HuH-7 (cell line): ENCODE measurements at places on chromosomes 2 and 18.

GRCh38 chr2:176646033-176646615 is 376.9 kb downstream of the MTX2 start:
- DNase-seq, result no peak

DNA sequence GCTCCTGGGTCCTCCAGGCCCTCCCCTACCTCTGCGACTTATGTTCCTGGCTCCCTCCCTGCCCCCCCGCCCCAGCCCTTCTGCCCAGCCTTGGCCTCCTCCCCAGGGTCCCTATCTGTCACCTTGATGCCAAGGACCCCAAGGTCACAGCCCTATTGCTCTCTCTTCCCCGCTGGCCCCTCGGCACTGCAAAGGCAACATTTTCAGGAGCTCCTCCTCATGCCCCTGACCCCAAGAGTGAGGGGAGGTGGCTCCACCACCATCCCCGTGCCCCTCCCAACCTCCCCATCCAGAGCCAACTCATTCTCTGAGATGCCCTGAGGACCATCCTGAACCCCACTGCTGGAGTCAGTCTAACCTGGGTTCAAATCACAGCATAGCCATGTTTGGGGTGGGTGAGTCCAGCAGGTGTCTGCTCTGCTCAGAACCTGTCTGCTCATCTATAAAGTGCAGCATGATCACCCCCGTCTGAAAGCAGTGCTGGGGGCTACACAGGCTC is 11.7 kb downstream of the LIMS2 start:
- DNase-seq, result no peak

DNA sequence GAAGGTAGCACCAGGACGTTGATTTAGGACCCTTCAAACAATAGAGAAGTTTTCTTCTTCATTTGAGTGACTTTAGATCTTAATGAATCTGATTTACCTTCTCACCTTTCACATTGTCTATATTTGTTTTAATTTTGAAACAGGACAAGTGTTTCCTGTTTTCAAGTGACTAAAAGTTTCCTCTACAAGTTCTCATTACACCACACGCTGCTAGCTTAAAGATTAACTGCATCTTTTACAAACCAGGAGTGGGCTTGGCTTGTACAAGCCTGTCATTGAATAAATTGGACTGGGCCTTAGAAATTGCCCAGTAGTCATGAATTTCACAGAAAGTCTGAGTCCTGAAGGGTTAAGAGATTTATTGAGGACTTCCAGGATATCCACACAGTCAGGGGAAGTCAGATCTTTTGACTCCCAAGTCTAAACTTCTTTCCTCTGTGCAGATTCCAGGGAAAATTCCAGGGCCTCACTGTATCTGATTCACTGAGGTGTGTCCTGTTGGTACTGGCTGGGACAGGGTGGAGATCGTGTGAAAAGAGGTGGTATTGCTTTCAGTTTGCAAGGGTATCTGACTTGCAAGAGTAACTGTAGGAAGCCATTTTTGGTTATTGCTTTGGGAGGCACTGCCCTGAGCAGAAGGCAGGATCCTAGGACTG is 3.4 kb downstream of the SGPP2 start:
- DNase-seq, result no peak

DNA sequence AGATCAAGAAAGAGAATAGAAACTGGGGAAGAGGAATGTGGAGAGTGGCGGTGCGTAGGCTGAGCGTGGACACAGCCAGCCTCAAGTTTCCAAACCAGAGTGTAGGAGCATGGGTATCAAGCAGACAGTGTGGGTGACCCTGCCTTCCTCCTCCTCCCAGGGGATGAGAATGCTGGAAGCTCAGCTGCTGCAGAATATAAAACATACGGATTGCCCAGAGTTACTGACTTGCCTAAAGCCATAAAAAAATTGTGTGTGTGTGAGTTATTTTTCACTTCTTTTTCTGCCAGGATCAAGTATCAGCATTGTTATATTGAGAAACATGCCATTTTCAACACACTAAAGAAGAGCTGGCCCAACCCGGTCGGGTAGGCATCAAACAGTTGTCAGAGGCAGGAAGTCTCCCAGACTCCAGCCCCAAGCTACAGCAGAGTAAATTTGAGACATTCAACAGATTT is 333.3 kb upstream of the ACVR2A start:
- no peak for DNase-seq

- no peak for DNase-seq
Observed at GRCh38 chr18:22484471-22484870, 66.8 kb upstream of the CTAGE1 start.

- DNase-seq, result no peak
Observed at GRCh38 chr18:49459404-49460171, 857 bp downstream of the DYM start.

GRCh38 chr2:37920570-37920969 is 4.5 kb upstream of the RMDN2 start:
- no peak for DNase-seq

GRCh38 chr2:71006323-71006722 is 11.7 kb upstream of the TEX261 start:
- no peak for DNase-seq

- DNase-seq, result no peak
Observed at GRCh38 chr2:25955869-25956535, 26.3 kb downstream of the KIF3C start.

GRCh38 chr18:43662657-43663056 is 385.4 kb upstream of the SYT4 start:
- no peak for DNase-seq

DNA sequence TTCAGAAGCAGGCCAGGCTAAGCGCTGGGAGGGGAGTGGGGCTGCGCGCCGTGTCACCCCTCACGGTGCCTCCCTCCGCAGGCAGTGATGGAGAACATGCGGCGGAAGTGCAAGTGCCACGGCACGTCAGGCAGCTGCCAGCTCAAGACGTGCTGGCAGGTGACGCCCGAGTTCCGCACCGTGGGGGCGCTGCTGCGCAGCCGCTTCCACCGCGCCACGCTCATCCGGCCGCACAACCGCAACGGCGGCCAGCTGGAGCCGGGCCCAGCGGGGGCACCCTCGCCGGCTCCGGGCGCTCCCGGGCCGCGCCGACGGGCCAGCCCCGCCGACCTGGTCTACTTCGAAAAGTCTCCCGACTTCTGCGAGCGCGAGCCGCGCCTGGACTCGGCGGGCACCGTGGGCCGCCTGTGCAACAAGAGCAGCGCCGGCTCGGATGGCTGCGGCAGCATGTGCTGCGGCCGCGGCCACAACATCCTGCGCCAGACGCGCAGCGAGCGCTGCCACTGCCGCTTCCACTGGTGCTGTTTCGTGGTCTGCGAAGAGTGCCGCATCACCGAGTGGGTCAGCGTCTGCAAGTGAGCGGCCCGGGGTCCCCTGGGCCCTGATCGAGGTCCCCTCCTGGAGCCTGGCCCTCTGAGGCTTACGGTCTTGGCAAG is 12.2 kb downstream of the WNT10A start:
- DNase-seq, result peak; percentile 93

DNA sequence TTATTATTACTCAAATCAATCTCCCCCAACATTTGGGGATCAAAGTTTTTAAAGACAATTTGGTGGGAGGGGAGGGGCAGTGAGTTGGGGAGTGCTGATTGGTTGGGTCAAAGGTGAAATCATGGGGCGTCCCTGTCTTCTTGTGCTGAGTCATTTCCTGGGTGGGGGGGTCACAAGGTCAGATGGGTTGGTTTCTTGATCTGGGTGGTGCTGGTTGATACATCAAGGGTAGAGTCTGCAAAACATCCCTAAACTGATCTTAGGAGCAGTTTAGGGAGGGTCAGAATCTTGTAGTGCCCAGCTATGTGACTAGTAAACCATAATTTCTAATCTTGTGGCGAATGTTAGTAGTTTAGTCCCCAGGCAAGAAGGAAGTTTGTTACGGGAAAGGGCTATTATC is 67.4 kb downstream of the MOGAT1 start:
- DNase-seq, result no peak

- DNase-seq, result no peak
Observed at GRCh38 chr18:35564795-35565453, 16.6 kb upstream of the GALNT1 start.

- DNase-seq, result no peak
Observed at GRCh38 chr2:7738596-7738995, 821.4 kb downstream of the RNF144A start.

- no peak for DNase-seq
Observed at GRCh38 chr2:71151620-71152019, 21.2 kb downstream of the MPHOSPH10 start.

DNA sequence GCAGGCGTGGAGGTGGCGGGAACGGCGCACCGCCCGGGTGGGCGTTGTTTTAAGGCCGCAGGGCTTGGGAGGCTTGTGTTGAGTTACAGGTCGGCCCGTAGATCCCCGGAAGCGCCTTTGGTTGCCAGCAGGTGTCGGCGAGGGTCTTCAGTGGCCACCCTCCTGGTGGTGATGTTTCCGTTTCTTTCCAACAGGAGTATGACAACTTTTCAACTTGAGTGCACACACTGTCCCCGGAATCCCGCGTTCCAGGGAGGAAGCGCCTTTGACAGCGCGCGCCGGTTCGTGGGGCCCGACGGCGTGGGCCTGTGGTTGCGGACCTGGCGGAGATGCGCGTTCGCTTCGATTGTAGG is 1.0 kb upstream of the HDAC4 start:
- no peak for DNase-seq

GRCh38 chr2:226649871-226650660 is 149.6 kb downstream of the IRS1 start:
- peak; percentile 31 for DNase-seq

GRCh38 chr2:241617431-241618154 is 19.4 kb downstream of the THAP4 start:
- DNase-seq, result no peak

- no peak for DNase-seq
Observed at GRCh38 chr2:71552356-71552755, 99.0 kb downstream of the DYSF start.

DNA sequence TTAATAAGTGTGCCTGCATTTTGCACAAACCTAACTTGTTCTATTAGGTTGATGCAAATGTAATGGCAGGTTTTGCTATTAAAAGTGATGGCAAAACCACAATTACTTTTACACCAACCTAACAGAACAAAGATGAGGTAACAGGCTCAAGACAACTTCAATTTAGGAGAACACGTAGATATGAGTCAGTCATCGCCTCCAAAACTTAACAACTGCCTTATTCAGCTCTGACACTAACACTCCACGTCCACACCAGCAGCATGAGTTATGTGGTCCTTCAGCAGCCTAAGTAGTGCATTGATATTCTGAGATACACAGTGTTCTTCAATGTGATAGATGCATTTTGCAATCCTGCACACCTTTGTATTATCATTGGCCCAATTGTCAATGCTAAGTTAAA is 1175.1 kb upstream of the ACVR2A start:
- no peak for DNase-seq

DNA sequence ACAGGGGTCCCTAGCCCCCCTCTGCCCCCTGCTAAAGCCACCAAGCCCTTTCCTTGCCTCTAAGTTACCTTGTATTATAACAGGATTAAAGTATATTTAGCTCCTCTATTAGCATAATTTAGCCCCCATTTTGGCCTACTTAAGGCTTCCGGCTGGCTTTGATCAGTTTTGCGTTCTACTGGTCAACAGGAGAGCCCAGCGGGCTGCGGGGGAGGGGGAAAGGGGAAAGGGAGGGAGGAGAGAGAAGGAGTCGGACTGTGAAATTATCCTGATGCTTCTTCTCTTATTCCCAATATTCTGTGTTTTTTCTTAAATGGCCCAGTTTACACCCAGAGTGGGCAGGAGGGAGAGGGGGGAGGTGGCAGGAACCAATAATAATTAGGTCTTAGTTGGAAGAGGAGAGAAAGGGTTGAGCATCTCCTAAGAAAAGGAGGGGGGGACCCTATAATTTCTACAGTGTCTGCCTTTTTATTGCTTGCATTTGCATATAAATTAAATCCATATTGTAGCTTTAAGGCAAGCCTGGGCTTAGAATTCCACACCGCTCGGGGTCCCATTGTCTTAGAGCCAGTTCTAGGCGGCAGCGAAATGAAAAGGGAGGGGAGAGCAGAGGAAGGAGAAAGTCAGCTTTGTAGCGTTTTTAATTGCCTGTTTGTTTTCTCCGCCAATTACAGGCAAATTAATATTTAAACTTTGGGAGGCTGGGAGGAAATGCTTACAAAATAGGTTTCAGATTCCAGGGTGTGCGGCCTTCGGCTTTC is 39.6 kb downstream of the EN1 start:
- no peak for DNase-seq

DNA sequence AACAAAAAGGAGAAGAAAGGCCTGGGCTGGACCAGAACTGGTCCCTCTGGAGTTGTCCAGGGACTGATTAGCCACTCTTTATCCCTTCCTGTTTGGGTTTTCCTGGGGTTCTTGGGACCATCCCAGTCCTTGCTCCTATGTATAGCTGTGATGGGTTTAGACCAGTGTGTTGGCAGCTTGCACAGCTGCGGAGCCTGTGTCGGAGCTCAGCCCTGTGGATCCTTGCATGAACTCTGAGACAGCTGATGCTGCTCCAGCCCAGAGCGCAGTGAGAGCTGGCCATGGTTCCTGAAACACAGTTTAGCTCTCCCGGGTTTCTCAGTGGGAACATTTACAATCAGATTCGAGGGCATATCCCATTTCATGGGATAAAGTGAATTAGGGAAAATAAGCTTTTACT is 16.9 kb downstream of the IMPA2 start:
- no peak for DNase-seq

DNA sequence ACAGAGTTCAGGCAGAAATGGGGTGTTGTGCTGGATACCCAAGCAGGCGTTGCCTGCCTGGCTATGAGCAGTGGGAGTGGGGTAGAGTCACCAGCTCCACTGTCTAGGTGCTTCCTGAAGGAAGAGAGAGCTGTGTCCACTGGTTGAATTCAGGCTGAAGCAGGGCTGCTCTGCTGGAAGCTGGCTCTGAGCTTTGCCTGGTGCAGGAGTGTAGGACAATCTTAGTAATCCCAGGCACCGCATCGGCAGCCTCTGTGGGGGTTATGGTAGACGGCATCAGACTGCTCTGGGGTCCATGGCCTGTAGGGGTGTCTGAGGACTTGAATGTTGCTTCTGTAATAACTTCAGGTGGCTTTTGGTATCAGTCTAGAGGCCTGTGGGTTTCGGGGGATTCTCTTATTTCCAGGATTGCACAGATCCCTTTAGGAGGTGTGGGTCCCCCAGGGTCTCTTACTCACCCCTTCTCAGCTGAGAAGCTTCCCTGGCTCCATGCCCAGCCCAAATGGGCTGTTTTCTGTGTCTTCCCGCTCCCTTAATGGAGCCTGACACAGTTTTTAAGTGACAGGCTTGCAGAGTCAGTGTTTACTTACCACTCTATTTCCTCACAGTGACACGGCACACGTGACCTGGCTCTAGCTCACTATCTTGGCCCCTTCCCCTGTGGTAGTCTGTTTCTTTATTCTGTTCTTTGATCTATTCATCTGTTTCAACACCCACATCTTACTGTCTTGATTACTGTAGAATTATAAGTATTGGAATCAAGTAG is 644.3 kb downstream of the CBLN2 start:
- DNase-seq, result no peak

DNA sequence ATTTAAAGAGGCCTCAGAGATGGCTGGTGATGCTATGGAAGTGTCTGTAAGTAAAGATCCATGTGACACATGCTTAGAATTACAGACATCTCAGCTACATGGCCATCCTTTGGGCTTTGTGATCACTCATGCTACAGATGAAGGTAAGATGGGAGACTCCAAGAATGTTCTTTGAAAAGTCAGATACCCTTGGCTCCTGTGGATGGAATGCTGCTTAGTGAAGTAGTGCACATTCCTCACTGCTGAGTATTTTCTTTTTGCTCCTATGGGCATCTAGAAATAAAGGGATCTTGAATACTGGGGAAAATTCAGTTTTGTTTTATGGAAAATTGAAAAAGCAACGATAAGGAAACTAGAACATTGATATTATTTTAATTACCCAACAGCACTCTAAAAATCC is 55.2 kb upstream of the REV1 start:
- no peak for DNase-seq
